ENCODE measurements at places on chromosomes 3 and 15. TPM values are rescaled to one million over a fixed set of nuclear protein-coding genes. Genes with fewer than 3 reads are reported as not detected.

Gene PARP15
- total RNA-seq = 0.67 TPM

Gene CNTN3
- 1.3 TPM for total RNA-seq

Gene UBAP1L
- 2.4 TPM for total RNA-seq

Gene RAB6B
- total RNA-seq = 42.4 TPM

DNA sequence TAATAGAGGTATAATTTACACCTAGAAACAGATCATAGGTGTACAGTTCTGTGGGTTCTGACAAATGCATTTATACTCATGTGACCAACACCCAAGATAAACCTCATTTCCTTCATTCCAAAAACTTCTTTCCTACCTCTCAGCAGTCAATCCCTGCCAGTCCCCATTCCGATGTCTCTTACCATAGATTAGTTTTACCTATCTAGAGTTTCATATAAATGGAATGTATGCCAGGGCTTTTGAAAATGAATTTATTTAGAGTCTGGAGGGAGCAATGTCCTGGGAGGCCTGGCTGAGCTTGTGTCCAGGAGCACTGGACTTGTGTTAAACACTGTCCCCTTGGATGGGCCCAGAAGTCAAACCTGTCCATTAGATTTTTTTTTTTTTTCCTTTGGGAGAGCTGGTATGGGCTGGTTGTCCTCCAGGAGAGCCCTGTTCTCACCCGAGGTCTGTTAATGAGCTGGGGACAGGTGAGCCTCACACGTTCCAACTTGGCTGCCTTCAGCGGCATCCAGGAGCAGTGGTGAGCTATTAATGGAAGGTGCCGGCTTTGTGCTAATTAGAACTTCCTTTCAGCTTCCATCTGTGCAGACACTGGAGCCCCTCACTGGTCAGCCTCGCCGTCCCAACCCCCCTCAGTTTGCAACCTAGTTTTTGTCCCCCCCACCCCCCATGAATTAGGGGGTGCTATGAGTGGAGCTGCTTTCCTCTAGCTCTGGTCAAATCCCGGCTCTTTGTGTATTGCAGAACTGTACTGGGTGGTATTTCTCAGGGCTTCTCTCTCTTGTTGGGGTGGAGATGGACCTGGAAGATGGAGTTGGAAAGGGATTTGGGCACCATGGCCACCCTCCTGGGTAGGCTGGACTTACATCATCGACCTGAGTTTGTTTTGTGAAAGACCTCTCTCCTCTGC, 40.7 kb upstream of the POLG start:
- DNase-seq = no peak

DNA sequence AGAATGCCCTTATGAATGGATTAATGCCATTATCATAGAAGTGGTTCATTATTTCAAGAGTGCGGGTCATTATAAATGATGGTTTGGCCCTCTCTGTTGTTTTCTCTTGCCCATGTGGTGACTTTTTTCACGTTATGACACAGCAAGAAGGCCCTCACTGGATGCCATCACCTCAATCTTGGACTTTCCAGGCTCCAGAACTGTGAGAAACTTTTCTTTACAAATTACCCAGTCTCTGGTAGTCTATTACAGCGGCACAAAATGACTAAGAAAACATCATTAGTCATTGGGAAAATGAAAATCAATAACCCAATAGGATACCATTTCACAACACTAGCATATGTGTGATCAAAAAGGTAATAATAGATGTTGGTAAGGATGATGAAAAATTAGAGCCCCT, 119.0 kb upstream of the LPP start:
- DNase-seq = no peak

Measured in cardiac septum (tissue), 1 donor.